ENCODE measurements at places on chromosomes 5 and 9.

- no peak for DNase-seq
Measured at GRCh38 chr5:102700916-102701315, 54.2 kb upstream of the PAM start.

DNA sequence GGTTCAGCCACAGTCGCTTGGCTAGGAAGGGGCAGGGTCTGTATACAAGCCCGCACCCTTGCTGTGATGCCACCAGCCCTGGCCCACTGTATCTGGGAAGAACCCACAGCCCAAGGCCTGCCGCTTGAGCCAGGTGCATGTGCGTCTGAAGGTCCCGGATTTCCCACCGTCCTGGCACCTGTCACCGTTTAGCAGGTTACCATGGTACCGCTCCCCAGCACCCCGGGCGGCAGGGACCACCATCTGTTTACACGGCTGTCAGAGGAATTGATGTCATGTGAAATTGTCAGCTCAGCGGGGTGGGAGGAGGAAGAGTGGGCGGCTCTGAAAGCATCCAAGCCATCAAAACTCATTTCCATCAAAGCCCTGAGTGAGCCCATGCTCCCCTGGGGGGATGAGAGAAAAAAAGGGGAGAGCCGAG lies 92.7 kb downstream of the HRH2 start:
- DNase-seq: no peak

DNA sequence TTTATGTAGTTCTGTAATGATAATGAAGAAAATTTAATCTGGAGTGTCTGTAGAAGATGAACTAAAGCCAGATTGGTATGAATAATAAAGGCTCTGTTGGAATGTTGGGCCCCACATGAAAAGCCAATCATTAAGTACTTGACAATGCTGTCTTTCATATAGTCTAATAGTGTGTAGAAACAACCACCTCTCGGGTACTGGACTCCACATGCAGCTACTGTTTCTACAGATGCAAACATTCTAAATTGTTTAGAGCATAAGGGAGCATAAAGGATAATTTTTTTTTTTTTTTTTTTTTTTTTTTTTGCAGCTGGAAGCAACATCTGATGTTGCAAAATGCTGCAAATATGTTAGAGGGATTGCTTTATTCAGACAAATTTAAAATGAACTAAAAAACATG lies 354.3 kb downstream of the KCTD16 start:
- no peak for DNase-seq

GRCh38 chr5:94281236-94281801 lies 337.1 kb downstream of the KIAA0825 start:
- DNase-seq: no peak

DNA sequence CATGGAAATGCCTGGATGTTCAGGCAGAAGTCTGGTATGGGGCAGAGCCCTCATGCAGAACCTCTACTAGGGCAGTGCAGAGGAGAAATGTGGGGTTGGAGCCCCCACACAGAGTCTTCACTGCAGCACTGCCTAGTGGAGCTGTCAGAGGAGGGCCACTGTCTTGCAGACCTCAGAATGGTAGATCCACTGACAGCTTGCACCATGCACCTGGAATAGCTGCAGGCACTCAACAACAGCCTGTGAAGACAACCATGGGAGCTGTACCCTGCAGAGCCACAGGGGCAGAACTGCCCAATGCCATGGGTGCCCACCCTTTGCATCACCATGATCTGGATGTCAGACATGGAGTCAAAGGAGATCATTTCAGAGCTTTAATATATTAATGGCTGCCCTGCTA lies 36.9 kb downstream of the TRIP13 start:
- no peak for DNase-seq

GRCh38 chr5:178279026-178279722 lies 46.6 kb upstream of the PHYKPL start:
- DNase-seq: no peak

- no peak for DNase-seq
Measured at GRCh38 chr5:122081541-122081940, 3.5 kb upstream of the LOX start.

DNA sequence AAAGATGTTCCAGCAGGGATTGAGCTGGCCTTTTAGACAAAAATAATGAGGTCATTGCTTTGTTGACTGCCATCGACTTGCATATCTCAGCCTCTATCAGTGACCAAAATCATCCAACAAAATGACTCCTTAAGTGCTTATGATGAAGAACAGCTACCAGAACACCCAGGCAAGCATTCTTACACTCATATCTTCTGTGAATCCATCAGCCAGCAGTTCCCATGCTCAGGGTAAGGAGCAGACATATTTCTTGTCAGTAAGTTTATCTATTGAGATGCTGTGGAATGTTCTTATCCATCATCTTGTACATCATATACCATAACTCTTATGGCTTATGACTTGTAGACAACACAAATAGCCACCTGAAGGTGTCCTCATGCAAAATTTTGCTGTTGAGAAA lies 20.2 kb upstream of the SPDL1 start:
- no peak for DNase-seq

DNA sequence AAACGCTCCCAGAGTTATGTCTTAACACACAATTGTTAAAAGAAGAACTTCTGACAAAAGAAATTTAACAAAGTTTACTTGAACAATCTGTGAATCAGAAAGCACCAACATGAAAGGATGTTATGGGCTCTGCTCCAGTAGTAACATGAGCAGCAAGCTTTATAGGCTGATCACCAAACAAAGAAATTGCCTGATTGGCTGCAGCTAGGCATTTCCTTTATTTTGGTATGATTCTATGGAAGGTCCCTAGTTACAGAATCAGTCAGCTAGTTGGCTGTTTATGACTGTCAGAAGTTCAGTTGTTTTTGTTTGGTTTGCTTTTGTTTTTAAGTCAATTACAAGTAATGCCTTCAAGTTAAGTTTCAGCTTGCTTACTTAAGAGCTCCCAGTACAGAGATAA lies 102.4 kb upstream of the SMC2 start:
- DNase-seq: peak; percentile 66

GRCh38 chr9:108812396-108813025 lies 43.3 kb downstream of the ACTL7B start:
- DNase-seq: no peak

DNA sequence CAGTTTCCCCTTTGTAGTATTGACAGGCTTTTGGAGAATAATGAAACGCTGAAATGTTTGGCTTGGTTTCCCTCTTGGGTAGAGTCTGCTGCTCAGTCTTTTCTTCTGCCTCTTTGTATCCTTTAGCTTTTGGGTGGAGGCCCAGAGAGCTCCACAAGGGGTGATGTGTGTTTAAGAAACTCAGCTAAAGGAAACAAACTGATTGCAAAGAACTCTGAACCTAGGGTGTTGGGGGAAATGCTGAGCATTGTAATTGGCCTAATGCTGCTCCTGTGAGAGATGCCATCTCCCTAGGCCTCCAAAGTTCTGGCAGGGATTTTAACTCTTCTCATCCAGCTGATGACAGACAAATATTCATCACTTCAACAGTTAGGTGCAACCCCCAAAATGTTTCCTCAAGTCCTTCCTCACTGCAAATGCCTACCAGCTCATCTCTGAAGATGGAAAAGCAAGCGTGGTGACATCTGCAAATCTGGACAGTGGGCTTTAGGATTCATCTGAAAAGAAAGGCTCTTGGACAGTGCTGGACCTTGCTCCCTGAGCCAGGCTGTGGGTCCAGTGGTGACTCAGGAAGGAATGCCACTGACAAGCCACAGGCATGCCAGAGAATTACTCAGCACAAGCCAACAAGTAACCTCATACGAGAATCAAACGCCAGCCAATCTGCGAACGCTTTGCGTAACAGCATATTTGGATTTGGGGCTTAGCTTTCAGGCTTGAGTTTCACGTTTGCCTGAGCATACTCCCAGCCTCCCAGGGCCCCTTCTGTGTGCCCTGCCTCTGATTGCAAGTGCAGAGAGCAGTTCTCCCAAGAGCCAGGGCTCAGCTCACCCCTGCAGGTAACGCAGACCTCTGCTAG lies 30.5 kb upstream of the ZSWIM6 start:
- no peak for DNase-seq

- DNase-seq: no peak
Measured at GRCh38 chr5:176927562-176927961, 28.4 kb upstream of the HK3 start.

DNA sequence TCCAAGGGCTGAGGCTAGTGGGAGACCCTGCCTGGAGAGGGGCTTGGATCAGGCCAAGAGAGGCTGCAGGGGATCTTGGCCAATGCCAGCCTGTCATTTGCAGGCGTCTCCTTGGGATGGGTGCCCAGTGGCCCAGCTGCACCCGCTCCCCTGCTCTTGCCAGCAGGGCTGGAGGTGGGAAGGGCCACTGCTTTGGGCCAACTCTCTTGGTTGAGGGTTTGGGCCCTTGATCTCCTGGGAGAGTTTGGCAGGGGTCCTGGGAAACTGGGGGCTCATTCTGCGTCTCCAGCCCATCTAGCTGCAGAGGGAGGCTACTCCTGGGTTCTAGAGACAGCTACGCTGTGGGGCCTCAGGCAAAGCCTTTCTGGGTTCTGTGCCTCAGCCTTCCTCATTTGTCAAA lies 10.5 kb downstream of the PSD2 start:
- no peak for DNase-seq

- peak; percentile 46 for DNase-seq
Measured at GRCh38 chr9:87678650-87679355, 47.1 kb upstream of the CTSL start.

Data from activated CD4-positive, alpha-beta T cell treated with anti-CD3 and anti-CD28 coated beads, Interleukin-2, Interleukin-6, amounts not matched to agents 100 ng/mL and 50 ng/mL, durations not matched to agents 16 hours and 8 hours (primary cell).